ENCODE measurements at places on chromosomes 4 and X.

DNA sequence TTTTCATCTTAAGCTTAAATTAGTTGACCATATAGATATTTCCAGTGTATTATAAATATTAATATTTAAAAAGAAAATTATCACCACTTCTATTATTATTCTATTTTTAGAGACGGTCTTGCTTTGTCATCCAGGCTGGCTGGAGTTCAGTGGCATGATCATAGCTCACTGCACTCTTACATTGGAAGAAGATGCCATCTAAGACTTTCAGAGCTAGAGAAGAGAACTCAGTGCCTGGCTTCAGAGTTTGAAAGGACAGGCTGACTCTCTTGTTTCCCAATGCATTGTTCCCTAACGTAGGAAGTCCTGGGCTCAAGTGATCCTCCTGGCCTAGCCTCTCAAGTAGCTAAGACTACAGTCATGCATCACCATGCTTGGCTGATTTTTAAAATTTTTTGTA, 75.9 kb downstream of the FIP1L1 start:
- no peak for DNase-seq

DNA sequence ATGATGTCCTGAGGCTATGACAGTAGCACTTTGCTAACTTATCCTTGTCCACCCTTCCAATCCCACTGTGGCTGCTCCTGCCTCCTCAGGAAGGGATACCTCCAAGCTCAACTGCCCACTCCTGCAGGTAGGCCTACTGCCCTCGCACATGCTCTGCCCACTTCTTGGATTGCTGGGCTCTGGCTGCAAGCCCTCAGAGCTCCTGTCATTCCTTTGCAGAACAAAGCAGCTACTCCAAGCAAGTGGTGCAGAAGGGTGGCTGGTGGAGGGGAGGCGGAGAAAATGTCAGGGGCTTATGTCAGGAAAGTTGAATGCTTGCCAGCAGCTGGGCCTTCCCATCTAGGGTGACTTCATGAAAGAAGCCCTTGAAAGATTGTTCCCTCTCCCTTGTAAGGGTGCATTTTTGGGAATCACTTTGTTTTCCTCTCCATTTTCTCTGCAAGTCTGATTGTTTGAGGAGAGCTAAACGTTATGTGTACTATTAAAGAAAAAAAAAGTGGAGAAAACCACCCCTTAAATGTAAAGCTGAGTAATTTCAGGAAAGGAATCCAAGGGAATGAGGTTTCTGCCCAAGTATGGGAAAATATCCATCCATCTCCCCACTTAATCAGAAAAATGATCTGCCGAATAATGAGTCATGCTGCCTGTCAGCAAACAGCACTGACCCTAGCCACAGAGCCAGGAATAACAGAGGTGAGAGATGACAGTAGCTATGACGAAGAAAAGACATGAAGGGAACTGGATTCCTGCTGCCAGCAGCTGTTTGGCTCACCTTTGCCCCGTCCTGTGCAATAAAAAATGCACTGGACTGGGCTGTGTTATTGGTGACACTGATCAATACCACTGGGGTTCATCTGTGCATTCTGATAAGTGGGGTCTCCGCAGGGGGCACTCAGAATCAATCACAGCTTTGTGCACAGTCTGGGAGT, 102.0 kb downstream of the RTL5 start:
- DNase-seq, result no peak

DNA sequence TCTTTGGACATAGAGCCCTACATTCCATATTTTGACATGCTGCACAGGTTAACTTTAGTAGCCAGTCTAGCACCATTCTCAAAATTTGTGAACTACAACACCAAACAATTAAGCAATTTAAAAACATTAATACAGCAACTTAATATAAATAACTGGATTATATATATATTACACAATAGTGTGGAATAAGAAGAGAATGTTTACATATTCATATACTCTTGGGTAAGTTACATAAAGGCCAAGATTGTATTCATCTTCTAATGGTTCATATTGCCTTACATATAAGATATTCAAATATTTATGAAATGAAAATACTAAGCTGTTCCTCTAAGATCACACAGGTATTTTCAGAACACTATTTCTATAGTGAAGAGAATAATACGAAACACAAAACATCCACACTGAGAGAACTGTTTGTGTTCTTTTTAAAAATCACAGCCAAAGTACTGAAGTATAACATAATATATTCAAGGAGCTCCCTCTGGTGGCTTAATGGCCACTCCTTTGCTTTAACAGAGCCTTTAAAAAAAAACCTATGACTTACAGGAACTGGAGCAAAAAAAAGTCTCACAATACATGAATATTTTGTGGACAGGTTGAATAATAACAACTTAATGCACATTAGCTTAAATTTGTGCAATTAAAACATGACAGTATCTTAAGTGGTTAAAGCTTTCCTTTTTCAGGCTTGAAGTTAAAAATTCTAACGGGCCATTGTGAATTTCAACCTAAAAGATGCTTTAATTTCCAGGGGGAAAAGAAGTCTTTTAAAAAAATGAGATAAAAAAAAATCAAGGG, 46.2 kb downstream of the NEK1 start:
- DNase-seq, result no peak

GRCh38 chr4:170374770-170375169, 285.0 kb upstream of the AADAT start:
- DNase-seq, result peak; percentile 48

DNA sequence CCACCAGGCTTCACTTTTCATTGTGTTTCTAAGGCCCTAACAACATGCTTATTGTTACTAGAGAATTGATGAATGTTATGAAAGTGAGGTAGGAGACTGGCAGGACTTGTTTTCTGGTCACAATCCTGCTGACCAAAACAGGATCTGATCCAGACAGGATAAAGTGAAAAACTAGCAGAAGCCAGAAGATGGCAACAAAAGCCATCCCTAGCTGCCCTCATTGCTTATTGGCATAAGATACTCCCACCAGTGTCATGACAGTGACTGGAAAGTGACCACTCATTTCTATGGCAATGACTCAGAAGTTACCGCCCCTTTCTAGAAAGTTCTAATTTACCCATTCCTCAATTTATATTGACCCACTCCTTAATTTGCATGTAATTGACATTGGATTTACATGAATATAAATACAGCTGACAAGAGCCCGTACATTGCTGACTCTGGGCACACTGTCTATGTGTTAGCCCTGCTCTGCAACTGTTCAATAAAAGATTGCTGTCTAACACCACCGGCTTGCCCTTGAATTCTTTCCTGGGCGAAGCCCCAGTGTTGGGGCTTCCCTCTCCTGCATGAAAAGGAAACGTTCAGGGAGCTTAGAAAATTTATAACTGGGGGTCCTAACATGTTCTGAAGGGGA, 30.0 kb upstream of the FGG start:
- DNase-seq, result no peak

DNA sequence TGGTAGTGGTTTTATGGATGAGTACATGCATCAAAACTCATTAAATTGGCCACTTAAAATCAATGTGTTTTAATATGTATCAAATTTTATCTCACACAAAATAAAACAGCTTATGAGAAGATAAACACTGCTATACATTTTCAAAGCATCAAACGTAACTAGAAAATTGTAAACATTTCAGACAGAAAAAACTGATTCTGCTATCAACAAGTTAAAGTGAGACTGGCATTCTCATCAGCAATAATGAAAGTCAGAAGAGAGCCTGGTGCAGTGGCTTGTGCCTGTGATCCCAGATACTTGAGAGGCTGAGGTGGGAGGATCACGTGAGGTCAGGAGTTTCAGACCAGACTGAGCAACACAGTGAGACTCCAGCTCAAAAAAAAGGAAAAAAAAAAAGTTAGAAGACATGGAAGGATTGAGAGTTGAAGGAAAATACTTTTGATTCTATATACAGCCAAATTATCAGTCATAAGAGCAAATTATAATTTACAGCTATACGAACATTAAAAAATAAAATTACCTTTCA, 2.9 kb downstream of the TBCK start:
- DNase-seq, result no peak

DNA sequence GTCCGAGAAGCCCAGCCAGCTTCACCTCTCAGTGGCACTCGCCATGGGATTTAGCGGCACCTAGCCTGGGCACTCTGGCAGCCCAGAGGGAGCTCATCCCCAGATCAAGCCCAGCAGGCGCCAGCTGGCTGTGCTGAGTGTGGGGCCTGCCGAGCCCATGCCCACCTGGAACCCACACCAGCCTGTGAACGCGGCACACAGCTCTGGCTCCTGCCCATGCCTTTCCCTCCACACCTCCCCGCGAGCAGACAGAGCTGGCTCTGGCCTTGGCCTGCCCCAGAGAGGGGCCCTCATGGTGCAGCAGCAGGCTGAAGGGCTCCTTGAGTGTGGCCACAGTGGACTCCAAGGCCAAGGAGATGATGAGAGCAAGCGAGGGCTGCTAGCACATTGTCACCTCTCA, 38.0 kb upstream of the AADAT start:
- DNase-seq, result no peak

DNA sequence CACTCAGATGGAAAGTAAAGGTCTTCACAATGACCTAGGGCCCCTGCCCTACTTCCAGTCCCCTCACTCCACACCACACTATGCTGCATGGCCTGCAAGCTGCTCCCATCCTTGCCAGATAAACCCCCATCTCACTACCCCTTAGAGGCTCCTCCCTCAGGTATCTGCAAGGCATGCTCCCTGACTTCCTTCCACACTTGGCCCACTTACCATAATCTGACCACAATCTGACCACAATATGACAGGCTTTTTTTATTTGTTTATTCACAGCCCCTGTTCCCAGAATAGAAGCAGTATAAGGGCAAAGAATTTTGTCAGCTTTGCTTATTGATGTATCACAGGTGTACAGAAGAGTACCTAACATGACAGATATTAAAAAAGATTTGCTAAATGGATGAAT, 124.7 kb downstream of the CAMK2D start:
- no peak for DNase-seq

Measured in iPS DF 6.9 (cell line).